Stimulated activated CD8-positive, alpha-beta memory T cell treated with anti-CD3 and anti-CD28 coated beads, Interleukin-7, amount 100 ng/mL, for 1 hour (primary cell): ENCODE measurements at places on chromosomes 3 and 15.

DNA sequence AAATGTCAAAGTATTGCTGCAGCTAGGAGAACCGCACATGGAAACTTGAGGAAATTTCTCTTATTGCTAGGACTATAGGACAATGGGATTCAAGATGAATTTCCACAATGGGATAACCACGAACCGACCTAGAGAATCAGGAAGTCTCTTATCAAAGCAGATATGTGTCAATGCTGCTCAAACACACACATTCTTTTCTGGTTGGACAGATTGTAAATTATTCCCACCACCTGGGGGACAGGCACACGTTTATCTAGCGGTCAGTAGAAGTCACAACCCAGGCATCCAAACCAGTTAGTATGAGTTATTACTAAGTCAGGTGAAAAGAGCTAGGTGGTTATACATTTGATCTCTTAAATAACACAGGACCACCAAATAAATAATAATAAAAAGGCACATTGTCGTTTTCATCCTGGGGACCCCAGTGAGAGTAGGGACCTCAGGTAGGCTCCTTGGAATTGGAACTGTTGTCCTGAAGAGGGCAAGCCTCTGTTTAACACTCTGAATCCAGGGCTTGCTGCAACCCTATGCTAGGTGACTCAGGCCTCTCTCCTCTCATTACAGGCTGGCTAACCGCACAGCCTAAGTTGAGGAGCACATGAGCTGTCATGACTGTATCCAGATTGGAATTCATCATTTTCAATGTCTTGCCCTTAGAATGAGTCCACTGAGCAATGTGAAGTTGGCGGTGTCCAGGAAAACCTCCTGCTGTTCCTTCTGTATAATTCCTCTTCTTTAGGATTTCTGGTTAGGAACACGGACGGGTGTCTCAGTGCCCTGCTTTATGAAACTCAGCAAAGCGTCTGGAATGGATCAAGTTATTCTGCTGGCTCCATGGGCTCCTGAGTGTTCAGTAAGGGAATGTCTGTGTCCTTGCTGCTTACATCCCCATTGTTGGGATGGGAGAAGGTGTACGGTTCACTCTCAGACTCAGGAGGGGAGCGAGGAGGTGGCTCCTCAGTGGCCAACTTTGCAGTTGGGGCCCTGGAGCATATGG, 59.0 kb downstream of the CLEC3B start:
- DNase-seq: no peak

GRCh38 chr3:135516143-135516542, 449.4 kb upstream of the PPP2R3A start:
- no peak for DNase-seq

- no peak for DNase-seq
Measured at GRCh38 chr15:101056366-101057334, 137.5 kb downstream of the LRRK1 start.

GRCh38 chr15:34514251-34514670, 69.2 kb downstream of the GOLGA8B start:
- DNase-seq: no peak

DNA sequence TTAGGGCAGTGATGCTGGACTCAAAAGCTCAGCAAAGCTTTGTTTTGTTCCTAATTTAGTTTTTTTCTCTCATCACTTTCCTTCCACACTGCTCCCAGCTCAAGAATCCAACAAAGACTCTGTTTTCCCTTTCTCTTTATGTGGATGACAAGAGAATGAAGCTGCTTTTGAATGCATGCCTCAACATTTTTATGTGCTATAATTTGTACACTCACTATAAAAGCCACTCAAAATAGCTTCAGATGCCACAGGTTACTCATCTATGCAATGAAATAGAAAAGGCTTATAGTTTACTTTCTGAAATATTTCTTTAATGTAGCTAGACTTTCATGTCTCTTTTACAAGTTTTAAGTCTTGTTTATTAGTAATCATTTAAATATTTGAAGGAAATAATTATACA, 714.9 kb downstream of the OTOL1 start:
- DNase-seq: no peak

- DNase-seq: no peak
Measured at GRCh38 chr15:33871980-33872379, 96.3 kb upstream of the CHRM5 start.
